ENCODE measurements at places on chromosomes 2 and 18.

- DNase-seq, result no peak
Measured at GRCh38 chr2:102761763-102762162, at the start of gene TMEM182. TSS of gene TMEM182 (plus strand) at chr2:102762031. CDS start at chr2:102762218, 187 bp downstream.

GRCh38 chr2:145220496-145220895 lies 700.6 kb upstream of the ZEB2 start:
- no peak for DNase-seq

DNA sequence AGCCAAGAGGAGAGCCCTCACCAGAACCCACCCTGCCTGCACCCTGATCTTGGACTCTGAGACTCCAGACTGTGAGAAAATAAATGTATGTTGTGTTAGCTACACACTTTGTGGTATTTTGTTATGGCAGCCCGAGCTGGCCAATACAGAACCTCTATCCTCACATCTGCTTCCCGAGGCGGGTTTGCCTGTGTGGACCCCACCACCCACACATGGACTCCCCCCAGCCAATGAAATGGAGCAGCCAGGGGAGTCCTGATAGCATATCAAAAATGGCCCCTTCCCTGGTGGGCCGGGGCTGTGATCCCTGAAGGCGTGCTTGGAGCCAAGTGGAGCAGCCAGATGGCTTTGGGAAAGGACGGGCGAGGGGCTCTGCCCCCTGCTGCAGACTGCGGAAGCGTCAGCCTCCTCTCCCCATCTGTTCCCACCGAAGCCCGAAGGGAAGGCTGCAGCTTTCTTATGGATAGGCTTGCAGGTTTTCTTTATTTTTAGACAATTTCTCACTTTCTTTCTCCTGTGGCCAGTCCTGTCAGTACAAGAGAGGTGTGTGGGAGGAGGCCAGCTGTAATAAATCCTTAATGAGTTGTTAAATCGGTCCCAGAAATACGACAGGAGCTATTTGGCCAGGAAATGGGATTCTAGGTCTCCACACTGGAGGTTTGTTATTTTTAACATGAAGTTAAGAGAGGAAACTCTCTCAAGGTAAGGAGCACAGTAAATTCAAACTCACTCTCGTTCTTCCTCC lies 34.4 kb downstream of the TEX51 start:
- no peak for DNase-seq

DNA sequence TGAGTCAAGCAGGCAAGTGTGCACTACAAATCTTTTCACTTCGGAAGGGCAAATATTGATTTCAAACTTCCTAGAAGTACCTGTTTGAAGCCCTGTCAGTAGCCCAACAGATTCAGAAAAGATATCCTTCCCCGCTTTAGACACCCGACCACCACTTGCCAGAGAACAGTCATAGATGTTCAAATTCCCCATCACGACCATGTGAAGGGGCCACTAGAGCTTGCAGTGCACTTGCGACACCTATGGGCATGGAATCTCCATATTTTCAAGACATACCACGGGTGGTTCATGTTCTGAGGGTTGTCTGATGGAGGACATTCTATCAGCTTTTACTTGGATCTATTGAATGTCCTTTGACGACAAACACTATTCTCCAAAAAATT lies 23.8 kb downstream of the GNLY start:
- DNase-seq, result peak; percentile 29

- no peak for DNase-seq
Measured at GRCh38 chr2:127386246-127386645, 1.5 kb downstream of the MAP3K2 start.

DNA sequence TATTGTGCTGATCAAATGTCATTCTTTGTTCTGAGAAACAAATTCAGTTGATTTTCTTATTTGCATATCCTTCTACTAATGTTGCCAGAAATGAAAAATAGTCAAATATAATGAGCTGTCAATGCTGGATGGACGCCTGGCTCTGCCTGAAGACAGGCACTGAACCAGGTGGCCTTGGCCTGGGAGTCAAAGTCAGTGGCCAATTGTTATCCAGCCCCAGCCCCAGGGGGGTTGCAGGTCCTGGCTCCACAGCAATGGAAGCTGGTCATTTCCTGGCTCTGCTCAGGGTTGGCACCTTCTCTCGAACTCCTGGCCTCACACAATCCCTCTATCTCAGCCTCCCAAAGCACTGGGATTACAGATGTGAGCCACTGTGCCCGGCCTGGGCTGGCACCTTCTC lies 176.8 kb upstream of the GLI2 start:
- DNase-seq, result no peak

DNA sequence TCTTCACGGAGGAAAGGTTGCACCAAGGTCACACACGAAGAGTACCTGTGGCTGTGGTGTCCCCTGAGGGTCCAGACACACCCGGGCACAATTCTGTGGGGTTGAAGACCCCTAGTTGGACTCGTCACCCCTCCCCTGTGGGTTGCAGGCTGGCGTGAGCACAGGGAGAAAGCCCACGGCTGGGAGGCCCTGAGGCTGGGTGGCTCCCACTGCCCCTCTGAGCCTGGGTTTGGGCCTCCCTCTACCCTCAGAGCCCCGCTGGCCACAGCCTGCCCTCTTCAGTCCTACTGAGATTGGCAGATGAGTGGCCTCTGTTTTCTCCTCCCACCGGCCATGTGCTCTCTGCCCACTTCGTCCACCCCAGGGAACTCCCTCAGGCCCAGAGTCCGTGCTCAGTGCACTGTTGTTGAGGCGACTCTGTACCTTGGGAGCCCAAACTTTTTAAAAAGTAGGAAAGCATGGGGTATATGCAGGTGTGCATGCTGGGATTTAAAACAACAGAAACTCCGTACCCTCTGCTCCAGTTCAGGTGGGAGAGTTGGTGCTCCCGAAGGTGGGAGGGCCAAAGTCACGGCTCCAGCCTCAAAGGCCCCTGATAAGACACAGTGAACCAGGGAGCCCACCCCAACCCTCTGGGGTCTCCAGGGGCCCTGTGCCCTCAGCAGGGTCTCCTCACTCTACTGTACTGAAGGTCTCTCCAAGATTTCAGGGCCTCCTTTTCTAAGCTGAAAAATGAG lies 19.1 kb downstream of the RAMP1 start:
- DNase-seq, result peak; percentile 40

Data from islet precursor cell (in vitro differentiated cells).